Activated CD4-positive, alpha-beta memory T cell treated with anti-CD3 and anti-CD28 coated beads for 36 hours (primary cell): ENCODE measurements at places on chromosomes 1 and 21. TPM values are rescaled to one million over a fixed set of nuclear protein-coding genes. Genes with fewer than 3 reads are reported as not detected.

Gene ARTN
- total RNA-seq, result not detected

Gene USH2A
- total RNA-seq, result not detected

Gene MFAP2
- total RNA-seq, result not detected

Gene ZSWIM5
- 0.59 TPM for total RNA-seq

Gene CD84
- 20.2 TPM for total RNA-seq

Gene PLA2G2F
- not detected for total RNA-seq

Gene POLR3C
- total RNA-seq, result 28.9 TPM

Gene NBPF20
- 1.3 TPM for total RNA-seq

Gene SYCP1
- total RNA-seq, result not detected

DNA sequence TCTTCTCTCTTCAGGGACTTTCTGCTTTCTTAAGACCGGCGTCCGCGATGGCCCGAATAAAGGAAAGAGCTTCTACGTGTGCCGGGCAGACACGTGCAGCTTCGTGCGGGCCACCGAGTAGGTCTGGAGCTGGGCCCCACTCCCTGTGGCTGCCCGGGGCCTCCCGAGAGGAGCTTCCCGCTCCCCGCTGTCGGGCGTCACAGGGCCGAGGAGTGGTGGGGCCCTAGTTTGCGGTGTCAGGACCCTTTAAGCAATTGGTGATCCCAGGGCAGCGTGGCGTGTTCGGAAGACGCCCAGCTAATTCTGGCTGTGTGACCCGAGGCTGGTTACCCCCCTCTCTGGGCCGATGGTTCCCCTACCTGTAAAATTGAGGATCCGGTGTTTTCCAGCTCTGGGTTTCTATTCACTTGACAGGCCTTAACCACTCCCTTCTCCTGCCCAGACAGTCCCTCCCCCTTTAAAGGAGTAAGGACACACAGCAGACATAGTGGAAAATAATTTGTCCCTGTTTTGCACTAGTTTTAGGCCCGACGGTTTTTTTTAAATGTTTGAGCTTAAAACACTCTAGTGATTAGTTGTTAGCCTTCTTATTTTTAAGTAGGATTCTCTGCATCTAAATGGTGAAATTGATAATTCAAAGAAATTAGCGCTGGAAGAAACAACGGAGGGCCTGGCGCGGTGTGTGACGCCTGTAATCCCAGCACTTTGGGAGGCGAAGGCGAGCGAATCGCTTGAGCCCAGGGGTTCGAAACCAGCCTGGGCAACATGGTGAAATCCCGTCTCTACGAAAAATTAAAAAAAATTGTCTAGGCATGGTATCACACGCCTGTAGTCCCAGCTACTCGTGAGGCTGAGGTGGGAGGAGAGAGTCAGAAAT, 553 bp downstream of the TTF2 start:
- peak; percentile 54 for DNase-seq

GRCh38 chr1:42929434-42930177, 29.1 kb downstream of the SLC2A1 start:
- DNase-seq, result no peak

DNA sequence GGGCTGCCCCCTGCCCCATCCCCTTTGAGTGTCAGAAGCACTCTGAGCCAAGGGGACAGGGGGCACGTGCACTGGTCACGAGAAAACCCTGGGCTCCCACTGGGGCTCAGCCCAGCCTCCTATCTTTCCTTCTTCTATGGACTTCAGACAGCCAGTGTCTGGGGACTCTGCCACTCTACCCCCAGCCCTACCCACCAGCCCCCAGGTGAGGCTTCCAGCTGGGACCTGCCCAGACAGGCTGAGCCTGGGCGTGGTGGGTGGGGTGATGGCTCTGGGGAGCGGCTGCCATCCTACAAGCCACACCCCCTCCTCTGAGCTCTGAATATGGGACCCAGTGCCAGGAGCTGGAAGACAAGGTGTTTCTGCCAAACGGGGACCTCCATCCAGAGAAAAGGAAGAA, 8.0 kb upstream of the SFN start:
- DNase-seq, result no peak

DNA sequence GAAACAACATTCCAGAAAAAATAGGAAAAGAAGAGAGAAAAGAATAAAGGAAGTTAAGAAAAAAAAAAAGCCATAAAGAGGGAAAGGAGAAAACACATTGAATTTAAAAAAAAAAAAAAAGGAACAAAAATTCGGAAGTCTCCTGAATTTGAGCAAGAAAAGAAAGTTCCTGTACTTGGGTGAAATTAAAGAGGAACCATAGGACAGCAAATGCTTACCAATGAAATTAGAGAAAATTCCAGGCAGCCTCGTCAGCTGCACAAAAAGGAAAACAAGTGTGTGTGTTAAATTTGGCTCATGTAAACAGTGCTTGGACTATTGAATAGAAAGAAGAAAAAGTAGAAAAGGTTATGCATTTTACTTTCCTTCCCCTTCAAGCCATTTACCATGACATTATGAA, 4.9 kb downstream of the IL12RB2 start:
- no peak for DNase-seq

DNA sequence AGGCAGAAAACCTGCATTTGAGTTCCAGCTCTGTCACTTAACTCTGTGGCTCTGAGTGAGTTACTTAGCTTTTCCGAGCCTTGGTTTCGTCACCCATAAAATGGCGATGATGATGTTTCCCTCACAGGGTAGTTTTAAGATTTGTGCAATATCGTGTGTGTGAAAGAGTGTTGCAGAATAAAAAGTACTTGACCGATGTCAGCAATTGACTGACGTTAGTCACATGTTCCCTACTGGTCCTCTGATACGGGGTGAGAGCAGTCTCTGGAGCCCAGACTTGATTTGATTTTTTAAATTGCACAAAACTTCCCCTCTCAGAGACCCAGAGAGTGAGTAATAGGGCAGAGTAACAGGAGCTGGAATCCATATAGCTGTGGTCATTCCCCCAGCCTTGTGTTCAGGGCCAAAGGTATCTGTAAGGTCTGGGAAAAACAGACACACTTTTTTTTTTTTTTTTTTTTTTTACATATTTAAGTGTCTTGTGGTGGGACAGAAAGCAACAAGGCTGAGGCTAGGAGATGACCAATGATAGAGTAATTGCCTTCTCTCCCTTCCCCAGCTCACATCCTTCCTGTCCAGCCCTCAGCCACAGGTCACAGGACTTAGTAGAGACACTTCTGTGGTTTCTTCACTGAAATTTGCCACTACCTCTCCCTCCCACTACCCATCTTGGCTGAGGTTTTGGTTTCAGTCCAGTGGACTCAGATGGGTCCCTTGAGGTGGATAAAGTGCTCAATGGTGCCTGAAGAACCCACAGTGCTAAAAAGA, 2.0 kb downstream of the FCER1G start:
- DNase-seq, result no peak

DNA sequence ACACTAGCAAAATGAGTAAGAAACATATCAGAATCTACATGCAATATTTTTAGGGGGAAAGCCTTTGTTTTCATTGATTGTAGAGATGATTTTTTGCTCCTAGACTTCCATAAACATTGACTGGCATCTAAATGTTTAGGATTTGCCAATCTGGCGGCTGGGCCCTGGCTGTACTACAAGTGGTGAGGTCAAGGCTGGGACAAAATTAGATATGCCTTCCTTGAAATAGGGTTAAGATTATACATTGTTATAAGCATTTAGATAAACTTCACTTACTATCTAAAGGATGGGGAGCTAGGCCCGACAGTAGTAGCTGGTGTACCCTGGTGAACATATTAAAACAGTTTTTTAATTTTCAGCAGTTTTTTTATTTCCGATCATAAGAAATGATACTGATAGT, 5.2 kb downstream of the NFIA start:
- DNase-seq, result no peak

GRCh38 chr1:31529999-31530684, 46.2 kb upstream of the TINAGL1 start:
- no peak for DNase-seq

- DNase-seq, result no peak
These were observed 574.2 kb downstream of the NUF2 start for GRCh38 chr1:163896001-163896400.

GRCh38 chr1:196136396-196136795, 471.8 kb downstream of the KCNT2 start:
- DNase-seq, result no peak

DNA sequence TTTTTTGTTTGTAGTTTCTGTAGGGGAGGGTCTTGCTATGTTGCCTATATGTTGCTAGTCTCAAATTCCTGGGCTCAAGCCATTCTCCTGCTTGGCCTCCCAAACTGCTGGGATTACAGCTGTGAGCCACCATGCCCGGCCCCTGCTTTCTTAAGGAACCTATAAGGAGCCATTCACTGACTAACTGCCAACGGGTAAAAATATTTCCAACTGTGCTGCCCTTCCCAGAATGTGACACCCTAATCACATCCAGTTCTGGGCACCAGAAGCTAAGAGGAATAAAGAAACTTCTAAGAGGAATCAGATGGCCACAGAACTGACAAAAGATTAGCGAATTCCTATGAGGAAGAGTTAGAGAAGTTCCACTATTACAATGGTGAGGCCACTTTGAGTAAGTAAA, 6.4 kb downstream of the SYPL2 start:
- no peak for DNase-seq

DNA sequence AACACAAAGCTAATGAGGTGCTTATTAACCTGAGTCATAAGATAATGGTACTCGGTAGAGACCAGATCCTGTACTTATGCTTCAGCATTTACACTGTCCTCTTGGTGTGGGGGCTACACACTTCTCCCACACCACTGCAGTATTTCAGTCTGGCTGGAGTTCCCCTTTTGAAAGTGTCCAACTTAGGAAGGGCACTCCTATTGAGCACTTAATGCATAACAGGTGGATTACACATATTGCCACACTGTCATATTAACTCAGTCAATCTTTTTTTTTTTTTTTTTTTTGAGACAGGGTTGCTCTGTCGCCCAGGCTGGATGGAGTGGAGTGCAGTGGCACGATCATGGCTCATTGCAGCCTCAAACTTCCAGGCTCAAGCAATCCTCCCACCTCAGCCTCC, 1.5 kb downstream of the GPATCH4 start:
- no peak for DNase-seq

DNA sequence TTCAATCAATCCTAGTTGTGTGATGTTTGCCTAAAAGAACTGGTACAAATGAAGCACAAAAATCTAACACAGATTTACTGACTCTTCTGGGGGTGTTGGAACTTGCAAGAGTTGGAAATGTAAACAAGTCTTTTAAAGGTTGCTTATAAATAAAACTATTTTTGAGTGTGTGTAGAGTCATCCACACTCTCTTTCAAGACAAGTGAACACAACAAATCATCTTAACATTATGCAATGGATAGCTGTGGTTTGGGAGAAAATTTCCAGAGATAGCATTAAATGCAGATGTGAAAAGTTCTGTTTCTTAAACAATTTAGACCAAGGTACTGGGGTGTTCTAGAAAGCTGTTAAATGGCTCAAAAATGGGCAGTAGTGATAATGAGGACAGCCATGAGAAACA, 28.7 kb downstream of the C1orf87 start:
- no peak for DNase-seq

GRCh38 chr1:92274939-92275338, 23.8 kb downstream of the GLMN start:
- no peak for DNase-seq

DNA sequence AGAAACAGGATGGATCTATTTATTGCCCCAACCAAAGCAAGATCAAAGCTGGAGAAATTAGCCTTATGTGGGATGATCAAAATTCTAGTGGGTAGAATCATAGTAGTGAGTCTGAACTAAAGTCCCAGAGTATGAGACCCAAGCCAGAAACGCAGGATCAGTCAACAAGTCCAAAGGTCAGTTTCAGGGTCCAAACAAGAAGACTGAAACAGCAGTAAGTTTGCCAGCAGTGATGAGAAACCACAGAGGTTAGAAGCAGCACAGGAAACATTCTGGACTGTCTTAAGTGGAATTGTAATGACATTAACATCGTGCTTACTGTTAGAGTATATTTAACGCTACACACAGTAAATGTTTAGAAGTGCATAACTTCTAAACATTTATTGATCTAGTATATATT, 251.0 kb downstream of the LRRIQ3 start:
- no peak for DNase-seq

GRCh38 chr21:34183331-34183928, 110.1 kb downstream of the MRPS6 start:
- no peak for DNase-seq

- DNase-seq, result no peak
These were observed 47.9 kb upstream of the PRKACB start for GRCh38 chr1:84096176-84096575.

- peak; percentile 37 for DNase-seq
These were observed 94.8 kb upstream of the KIAA0040 start for GRCh38 chr1:175287377-175287776.

DNA sequence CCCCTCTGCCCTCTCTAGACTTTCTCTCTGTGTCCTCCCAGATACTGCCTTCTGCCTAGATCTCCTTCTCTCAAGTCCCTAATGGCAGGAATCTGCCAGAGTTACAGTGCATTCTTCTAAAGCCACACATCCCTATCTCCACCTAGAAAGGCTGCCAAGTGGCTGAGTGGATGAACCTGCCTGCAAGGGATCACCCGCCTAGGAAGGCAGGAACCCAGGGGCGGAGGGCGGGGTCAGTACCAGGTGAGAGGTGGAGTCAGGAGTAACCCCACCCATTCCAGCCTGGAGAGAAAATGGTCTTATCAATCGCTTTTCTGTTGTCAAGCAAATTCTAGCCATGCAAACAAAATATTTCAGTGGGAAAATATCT, 60.8 kb downstream of the BCAR3 start:
- no peak for DNase-seq

GRCh38 chr1:43279161-43279560, 6.2 kb downstream of the C1orf210 start:
- no peak for DNase-seq

- DNase-seq, result no peak
These were observed 31.3 kb downstream of the CA6 start for GRCh38 chr1:8976896-8977450.

DNA sequence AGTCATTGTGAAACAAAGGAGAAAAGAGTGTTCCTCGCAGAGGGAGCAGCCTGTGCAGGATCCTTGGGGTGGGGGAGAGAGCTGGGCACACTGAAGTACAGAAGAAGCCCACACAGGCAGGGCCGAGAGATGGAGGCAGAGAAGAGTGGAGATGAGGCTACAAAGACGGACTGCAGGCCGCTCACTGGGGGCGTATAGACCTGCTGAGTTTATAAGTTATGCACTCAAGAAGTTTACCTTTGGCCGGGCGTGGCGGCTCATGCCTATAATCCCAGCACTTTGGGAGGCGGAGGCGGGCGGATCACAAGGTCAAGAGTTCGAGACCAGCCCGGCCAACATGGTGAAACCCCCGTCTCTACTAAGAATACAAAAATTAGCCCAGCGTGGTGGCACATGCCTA, 7.6 kb upstream of the SLAMF9 start:
- DNase-seq, result no peak
